ENCODE measurements at places on chromosomes 1 and 21.
A peak's percentile ranks its signal among the peaks of the same experiment; 100 is the strongest.

DNA sequence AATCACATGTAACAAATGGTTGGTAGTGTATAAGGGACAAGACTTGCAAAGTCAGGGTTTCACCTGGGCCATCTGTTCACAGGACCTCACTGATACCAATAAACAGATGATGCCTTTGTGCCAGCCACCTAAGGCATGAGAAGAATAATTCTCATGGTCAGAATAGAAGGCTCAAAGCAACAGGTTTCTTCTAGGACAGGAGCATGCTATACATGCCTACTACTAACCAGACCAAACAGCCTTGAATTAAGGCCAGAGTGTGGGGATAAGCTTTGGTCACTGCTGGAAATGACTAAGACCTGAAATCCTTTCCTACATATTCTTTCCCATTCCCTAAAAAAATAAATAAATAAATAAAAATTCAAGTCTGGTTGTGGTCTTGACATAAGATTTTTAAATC, 17.5 kb downstream of the PSMB2 start:
- DNase-seq, result no peak

DNA sequence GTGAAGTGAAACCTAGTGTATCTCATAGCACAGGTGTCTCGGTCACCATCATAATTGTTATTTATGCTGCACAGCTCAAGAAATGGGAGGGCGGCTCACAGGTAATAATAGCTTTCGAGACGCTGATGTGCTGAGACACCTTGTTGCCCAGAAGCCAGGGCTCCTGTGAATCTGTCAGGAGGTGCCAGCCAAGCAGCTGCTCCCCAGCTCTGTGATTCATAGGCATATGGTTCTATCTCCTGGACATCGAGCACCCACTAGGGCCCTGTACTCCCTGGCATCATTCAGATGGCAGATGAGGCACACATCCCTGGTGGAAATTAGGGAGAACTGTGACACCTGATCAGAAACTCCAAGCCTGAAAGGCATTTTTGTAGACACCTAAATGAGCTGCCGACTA, 53.5 kb downstream of the SYT6 start:
- DNase-seq, result no peak

GRCh38 chr1:10629091-10629815, 154.5 kb downstream of the PEX14 start:
- DNase-seq, result no peak

GRCh38 chr1:24294716-24295371, 24.3 kb upstream of the GRHL3 start:
- DNase-seq, result no peak

- DNase-seq, result no peak
Observed at GRCh38 chr1:22888320-22889075, 84.2 kb downstream of the LACTBL1 start.

DNA sequence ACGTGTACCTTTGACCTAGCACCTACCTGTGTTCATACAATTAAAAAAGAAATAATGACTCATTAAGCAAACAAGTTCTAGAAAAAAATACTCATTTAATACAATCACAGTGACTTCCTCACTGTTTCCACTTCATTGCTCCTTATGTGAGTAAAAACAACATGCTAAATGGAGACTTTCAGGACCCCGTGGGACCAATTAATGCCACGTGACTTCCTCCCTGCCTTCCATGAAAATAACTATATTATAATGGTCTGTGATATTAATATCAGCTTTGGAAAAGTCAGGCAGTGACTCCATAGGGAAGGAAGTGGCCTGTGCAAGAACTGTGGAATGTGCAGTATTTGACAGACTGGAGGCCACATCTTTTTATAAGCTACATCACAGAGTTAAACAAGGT, 337.8 kb downstream of the HLX start:
- DNase-seq, result no peak

- DNase-seq, result peak; percentile 8
Observed at GRCh38 chr21:17925899-17926298, 106.7 kb upstream of the C21orf91 start.

- DNase-seq, result no peak
Observed at GRCh38 chr1:115225993-115226685, 111.9 kb downstream of the NGF start.

DNA sequence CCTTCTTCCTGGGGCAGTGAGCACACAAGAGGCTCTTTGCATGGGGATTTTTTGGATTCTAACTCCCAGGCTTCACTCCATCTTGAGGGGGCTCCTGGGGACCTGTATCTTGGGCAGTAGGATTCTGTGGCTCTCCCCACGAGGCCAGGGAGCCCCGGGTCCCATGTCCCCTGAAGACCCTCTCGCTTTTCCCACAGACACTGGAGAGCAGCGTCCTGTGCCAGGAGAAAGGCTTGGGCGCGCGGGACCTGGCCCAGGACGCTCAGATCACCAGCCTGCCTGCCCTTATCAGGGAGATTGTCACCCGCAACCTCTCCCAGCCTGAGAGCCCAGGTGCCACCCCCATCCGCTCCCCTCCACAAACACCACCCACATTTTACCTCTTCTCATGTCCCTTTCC, 735 bp downstream of the CROCC start:
- DNase-seq, result no peak

- DNase-seq, result no peak
Observed at GRCh38 chr1:233209481-233209880, 86.0 kb downstream of the PCNX2 start.

- no peak for DNase-seq
Observed at GRCh38 chr1:191368891-191369654, 789.2 kb upstream of the RGS18 start.
